ENCODE measurements at places on chromosomes 11 and 22.

DNA sequence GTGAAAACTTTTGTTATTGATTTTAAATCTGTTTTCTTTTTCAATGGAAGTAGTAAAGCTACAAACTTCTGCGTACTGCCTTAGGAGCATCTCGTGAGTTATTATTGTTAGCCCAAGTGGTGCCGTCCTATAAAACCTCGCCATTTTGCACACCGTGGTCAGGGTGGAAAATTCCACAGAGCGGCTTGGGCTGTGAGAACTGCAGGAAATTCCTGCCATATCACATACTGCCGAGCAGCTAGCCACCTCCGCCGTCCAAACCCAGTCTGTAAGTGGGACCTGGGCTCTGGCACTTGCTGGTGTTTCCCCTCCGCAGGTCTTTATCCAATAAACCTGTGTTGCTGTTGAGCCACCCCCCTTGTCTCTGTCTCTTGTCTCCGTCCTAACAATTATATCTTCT, 88.0 kb upstream of the POU2AF2 start:
- no peak for DNase-seq

DNA sequence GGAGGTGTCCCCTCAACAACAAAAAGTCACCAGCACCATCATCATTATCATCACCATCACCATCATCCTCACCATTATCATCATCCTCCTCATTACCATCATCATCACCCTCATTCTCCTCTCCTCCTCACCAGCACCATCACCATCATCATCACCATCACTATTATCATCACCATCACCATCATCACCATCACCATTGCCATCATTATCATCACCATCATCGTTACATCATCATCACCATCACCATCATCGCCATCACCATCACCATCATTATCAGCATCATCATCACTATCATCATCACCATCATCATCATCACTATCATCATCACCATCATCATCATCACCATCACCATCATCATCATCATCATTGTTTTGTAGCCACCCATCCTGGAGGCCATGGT, 212.6 kb downstream of the MN1 start:
- DNase-seq, result no peak

DNA sequence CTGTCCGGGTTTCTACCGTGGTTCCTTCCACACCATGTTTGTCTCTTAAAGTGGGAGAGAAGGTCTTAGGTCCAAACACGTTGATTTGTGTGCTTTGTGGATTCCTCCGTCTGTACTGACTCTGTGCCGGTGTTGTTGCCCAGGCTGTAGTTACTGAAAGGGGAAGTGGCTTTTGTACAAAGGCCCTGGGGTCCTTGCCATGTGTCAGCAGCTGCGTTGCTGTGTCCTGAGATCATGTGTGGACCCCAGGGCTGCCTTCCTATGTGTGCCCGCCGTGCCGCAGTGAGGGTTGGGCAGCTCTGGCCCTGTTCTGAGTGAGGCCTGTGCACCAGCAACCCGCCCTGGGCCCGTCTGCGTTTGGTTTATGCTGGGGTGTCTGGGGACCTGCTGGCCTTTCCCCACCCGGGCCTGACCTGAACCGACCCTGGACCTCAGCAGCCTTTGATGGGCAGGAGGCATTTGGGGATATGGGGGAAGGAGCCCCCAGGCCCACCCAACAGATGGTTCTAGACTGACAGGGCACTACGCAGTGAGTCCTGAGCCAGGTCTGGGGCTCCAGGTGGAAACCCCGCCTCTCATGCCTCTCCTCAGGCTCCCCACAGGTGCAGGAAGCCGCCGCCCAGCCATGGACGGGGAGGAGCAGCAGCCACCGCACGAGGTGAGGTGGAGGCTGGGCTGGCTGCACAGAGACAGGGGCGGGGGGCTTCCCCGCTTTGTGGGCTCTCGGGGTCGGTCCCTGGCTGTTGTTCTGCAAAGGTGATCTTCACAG, 6.9 kb downstream of the TRABD start:
- peak; percentile 77 for DNase-seq

DNA sequence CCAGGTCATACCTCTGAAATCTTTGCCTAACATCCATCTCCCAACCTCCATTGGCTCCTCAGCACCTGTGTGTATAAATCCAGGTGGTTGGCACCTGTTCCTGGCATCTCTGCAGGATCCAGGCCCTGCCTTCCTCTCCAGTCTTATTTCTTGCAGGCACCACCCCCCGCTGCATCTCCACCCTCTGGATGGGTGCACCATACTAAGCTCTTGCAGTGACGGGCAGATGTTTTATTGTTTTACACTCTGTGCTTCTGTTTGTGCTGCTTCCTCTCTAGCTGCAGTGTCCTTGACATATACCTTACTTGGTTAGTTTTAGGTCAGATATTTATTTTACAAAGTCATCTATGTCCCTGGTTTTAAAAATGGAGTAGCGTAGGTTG, 102.6 kb downstream of the TBC1D22A start:
- DNase-seq, result no peak

GRCh38 chr22:28788601-28789000, 11.8 kb downstream of the XBP1 start:
- DNase-seq, result no peak

DNA sequence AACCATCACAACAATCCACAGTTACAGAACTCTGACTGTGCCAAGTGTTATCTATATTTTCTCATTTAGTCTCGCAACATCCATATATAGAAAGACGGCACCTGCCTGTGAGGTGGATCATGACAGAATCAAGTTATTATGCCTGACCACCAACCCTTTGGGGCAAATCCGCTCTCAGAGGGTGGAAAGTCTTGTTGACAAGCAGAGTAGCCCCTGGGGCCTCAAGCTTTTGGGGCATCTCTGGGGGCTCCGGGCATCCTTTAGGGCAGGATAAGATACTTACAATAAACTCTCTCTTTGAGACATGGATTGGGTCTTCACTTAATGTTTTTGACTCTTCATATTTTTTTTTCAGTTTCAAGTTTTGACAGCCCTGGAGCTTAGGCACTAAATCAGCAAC, 150.5 kb upstream of the NAV2 start:
- no peak for DNase-seq

DNA sequence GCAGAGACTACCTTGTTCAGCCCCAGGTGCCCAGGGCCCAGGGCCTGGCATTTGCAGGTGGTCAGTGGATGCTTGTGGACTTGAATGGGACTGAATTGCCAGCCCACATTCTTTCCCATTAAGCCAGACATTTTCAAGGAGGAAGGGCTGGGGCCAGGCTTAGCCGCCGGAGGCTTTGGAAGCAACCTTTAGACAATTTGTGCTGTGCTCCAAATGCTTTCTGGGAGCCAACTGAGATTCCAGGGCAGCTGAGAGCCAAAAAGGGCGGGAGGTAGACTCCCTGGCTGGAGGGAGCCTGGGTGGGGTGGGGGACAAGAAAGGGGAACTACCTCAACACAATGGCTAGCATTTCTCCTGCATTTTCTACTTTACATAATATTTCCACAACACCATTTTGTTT, 54.8 kb upstream of the TIMP3 start:
- DNase-seq, result no peak

DNA sequence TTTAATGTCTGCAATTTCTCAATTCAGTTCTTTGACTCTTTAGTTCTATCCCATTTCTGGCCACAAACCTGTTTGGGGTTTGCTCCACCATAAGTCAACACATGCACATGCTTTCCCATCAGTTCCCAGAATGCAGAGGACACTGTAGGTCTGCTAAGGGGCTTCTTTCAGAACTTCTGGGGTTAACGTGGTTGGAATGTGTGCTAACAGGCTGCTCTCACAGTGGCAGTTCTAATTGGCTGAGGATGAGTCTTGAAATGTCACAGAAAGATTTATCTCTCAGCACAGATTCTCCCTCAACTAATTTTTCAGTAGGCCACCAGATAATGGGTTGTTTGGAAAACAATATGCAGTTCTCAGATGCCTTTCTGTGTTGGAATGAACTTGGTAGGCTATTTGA, 703.4 kb downstream of the NTM start:
- DNase-seq, result no peak

- no peak for DNase-seq
Measured at GRCh38 chr11:105381941-105382340, 227.9 kb upstream of the GRIA4 start.

GRCh38 chr11:117438371-117439000, 110.8 kb downstream of the CEP164 start:
- DNase-seq, result peak; percentile 28

DNA sequence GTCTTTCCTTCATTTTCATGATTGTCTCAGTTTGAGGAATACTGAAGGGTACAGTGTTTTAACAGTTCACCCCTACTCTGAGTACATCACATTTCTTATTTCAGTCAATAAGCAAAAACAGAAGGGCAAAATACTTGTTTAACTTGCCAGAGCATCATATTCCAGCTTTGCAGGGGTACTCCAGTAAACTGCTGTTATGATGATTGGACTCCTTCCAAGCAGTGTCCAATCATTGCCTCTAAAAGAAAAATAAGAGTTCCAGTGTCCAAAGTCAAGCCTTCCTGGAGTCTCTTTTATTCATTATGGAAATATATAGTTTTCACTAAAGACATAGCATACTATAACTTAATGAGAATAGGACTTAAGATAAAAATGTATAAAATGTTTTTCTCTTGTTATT, 105.1 kb downstream of the FANCF start:
- DNase-seq, result no peak

GRCh38 chr11:23539556-23539955, 679.3 kb upstream of the CCDC179 start:
- no peak for DNase-seq

DNA sequence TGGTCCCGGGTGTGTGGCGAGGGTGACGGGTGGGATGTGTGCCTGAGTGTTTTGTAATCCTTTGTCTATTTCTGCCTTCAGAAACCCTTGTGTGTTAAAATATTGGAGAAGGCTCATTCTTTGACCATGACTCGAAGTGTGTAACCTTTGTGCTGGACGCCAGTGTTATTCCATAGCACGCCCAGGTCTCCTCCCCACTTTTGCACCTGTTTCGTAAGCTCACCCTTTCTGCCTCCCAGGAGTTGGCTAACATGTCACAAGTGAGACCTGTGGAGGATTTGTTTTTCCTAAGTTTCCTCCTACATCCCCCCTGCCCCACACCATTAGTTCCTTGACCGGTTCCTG, 382 bp downstream of the C11orf54 start:
- DNase-seq, result no peak

DNA sequence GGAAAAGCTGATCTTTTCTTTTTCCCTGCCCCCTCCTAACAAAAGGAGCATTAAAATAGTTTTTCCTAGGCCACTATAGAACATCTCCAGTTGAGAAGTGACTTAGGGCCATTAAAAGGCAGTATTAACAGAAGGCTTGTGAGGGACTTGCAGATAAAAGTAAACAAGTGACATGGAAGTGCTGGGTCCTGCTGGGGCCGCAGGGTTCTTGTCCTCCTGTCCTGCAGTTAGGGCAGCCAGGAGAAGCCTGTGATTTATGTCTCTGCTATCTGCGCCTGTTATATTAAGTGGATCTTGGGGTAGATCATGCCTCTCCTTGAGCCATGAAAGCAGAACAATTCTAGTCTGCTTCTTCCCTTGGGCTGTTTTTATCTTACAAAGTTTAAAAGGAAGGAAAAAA, 271.4 kb upstream of the C11orf87 start:
- DNase-seq, result no peak

GRCh38 chr11:74388678-74389327, 9.4 kb downstream of the PGM2L1 start:
- peak; percentile 71 for DNase-seq

DNA sequence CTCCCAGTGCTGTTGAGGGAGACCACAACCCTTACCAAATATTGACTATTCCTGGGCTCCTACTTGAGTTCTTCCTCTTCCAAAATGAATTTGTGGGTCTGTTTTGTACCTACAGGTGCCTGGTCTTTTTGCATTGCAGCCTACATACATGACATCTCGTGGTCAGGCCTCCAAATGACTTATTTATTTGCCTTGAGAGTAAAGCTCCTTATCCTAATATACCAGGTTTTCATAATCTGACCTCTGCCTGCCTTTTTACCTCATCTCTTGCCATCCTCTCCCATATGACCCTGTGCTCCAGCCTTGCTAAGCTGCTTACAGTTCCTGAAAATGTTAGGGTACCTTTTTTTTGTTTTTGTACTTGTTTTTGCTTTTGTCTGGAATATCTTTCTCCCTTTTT, 130.4 kb downstream of the UVRAG start:
- DNase-seq, result no peak

DNA sequence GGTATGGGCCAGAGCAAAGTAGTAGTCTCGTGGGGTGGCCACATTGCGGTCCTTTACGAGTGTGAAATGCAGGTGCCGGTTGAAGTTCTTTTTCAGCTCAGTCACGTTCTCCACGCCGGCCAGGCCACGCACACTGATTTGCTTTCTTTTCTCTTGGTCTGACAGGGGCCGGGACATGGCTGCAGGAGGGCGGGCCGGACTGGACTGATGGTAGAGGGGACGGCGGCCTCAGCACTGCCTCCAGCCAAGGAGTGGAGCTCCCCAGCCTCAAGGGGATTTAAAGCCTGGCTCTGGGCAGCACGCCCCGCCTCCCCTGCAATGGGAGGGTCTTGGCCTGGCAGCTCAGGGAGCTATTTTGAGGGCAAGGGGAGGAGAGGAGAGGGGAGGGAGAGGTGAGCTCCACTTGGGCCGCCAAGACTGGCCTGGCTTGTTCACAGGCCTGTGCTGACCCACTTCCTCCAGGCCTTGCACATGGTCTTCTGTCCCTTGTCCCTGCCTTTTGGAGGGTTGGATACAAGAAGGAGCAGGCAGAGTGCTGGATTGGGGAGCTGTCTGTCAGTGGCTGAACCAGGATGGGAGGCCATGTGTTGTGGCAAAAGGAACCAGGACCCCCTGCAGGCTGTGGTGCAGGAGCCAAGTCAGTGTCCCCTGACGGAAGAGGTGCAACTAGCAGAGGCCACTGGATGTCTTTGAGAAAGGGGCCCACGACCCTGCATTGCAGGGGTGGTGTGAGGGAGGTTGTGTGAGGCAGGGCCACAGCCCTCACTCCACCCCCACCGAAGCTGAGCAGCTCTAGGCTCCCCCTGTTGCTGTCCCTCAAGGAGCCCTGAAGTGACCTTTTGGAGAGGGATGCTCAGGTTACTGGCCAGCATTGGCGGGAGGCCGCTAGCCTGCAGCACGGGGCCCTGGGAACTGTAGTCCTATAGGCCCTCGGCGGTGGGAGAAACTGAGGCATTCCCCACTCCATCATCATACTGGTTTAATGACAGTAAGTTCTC, at the start of gene PYGM:
PYGM (minus strand) TSS at position 253 of the 998 bp plus-strand sequence; CDS start at position 177, 76 bp downstream.
- DNase-seq, result peak; percentile 73

GRCh38 chr11:70192666-70193410, 10.3 kb upstream of the FADD start:
- DNase-seq, result peak; percentile 63

GRCh38 chr11:118705111-118705741, 25.8 kb upstream of the TREH start:
- peak; percentile 73 for DNase-seq

- no peak for DNase-seq
Measured at GRCh38 chr22:17303441-17303839, 65.8 kb upstream of the CECR2 start.

Data from NB4 (cell line).